ENCODE measurements at places on chromosomes 16 and 17.

DNA sequence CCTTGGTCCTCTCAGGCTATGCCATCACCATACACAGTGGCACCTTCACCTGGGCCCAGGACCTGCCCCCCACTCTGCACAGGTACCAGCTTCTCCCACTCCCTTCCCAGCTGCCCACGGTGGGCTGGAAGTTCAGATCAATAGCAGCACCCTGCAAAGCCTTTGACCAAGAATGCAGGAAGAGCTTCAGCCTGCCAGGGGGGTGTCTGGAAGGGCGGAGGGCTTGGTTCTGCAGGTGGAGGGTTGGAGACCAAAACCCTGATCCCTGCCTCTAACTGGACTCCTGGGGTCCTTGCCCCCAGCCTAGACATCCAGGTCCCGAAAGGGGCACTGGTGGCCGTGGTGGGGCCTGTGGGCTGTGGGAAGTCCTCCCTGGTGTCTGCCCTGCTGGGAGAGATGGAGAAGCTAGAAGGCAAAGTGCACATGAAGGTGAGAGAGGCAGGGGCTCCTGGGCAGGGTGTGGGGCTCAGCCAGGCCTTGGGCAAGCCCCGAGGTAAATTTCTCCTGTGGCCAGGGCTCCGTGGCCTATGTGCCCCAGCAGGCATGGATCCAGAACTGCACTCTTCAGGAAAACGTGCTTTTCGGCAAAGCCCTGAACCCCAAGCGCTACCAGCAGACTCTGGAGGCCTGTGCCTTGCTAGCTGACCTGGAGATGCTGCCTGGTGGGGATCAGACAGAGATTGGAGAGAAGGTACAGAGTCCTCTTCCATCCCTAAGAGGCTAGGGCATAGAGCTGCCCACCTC lies 34.3 kb downstream of the ABCC3 start:
- DNase-seq: no peak

DNA sequence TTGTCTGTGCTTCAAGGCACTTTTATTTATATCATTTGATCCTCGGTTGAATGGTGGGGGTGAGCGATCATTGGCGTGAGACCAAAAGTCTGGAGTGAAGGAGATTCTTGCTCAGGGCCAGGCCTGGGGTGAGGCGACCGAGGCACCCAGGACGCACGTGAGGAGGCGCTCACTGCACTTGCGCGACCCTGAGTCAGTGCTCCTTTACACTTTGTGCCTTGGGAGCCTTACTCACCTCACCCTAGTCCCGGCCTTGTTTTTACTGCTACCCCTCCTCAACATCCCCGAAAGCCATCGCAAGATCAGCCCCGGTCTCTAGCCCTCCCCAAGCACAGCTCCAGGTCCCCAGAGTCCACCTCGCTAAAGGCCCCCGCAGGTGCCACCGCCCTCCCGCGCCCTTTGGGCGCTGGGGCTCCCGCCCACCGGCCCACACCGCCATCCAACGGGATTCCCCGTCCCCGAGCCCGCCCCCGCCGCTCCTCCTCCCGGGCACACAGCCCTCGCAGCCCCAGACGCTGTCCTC lies 496 bp downstream of the EZH1 start:
- DNase-seq: peak; percentile 75

GRCh38 chr17:72465191-72466024 lies 344.6 kb downstream of the SOX9 start:
- DNase-seq: no peak

DNA sequence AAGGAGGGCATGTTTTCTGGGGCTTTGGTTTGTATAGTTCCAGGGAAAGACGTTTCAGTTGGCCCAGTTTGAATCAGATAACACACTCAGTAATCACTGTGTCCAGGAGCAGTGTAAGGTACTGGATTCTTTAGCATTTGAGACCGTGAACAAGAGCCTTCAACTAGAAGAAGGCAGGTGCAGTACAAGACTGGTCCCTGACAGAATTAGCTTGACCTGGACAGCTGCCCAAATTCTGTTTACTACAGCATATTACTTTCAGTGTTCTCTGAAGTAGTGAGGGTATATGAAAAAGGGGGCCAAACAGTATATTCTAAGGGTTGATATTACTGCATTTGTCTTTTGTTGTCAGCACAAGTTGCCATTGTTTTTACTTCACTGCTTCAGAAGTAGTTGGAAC lies 81.3 kb downstream of the COX10 start:
- DNase-seq: no peak

DNA sequence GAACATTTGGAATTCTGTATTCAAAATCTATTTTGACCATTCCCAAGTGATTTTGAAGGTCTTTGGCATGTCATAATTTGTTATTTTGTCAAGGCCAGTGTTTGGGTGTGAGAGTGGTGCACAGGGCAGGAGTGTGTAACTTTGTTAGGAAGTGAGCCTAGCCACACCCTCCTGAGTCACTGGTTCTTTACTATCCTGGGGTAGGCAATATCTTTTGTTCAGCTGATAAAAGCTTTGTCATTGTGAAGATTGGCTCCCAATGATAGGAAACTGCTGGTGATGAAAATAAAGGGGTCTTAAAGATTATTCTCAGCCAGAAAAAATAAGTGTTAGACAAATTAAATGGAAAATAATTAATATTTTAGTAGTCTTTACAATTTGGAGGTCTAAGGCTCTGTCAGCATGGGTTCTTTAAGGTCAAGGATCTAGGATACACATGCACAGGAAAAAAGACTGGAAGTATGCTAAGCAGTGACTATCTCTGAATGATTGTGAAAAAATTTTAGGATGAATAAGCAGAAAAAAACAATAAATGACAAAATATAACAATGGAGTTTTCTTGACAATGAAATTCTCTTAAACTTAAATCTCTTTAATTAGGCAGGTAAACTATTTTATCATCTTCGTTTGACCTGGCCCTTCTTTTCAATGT lies 5.1 kb downstream of the UBN1 start:
- peak; percentile 72 for DNase-seq
